ENCODE measurements at places on chromosomes 3 and 15. TPM values are rescaled to one million over a fixed set of nuclear protein-coding genes. Genes with fewer than 3 reads are reported as not detected.

DNA sequence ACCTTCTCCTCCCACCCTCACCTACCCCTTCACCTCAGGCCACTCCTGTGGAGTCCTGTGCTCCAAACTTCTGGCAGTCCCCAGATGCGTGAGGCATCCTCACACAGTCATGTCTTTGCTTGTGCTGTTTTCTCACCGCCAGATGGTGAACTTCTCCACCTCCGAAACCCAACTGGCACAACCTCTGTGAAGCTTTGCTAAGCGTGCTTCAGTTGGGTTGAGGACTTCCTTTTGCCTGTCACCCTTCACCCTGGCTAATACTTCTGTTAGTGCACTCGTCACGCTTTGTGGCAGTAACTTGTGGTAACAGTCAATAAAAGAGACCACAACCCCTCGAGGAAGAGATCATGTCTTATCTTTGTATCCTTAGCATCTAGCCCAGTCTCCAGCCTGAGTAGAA is 42.0 kb upstream of the SKOR1 start:
- DNase-seq = no peak

DNA sequence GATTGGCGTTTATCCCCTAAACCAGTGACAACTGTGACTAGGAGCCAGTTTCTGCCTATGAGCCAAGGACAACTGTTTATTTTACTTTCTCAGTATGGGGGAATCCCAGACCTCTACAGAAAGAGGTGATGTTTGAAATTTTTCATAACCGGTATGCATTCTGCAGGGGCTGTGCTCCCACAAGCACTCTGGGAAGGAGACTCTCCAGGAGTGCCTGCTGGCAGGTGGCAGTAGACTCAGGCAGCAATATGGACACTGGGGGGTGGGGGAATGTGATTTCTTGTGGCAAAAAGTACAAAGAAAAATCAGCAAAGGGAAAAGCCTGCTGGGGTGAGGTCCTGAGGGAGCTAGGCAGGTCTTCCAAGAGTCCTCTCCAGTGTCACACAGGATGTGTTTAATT is 5.9 kb downstream of the TGM4 start:
- peak; percentile 41 for DNase-seq

DNA sequence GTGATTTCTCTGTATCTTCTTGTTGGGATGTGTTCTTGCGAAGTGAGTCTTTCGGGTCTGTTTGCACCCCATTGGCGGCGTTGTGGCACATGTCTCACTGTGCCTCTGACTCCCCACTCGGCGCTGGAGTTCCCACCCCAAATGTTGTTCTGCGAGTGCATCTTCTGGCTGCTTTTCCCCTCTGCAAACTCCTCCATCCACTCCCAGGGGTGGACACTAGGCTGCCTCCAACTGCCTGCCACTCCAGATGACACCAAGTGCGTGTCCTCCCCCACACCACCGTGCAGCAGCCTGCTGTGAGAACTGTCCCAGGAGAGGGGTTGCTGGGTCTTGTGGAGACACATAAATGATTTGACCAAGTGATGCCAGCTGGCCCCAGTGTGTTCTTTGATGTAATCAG is 17.6 kb downstream of the EFCC1 start:
- no peak for DNase-seq

GRCh38 chr15:91965501-91966193 is 112.1 kb downstream of the SLCO3A1 start:
- DNase-seq = peak; percentile 33

GRCh38 chr3:195077611-195078540 is 193.1 kb downstream of the XXYLT1 start:
- DNase-seq = no peak

DNA sequence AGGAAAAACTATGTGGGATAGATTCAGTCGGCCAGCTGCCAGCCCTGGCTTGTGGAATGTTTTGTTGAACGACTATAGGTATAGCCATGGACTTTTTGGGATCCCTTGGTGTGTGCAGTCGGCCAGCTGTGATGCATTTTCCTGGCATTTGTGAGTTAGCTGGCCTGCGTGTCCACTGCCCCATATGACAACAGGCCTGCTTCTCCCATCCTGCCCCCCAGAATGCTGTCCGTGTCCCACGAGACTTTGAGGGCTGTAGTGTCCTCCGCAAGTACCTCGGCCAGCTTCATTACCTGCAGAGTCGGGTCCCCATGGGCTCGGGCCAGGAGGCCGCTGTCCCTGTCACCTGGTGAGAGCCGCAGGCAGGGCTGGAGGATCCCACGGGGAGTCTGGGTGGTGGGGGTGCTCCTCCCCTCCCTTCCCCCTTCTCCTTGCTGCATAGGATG is 23.6 kb downstream of the PTPN23 start:
- no peak for DNase-seq

GRCh38 chr3:133209871-133210550 is 171.8 kb downstream of the TMEM108 start:
- peak; percentile 27 for DNase-seq

DNA sequence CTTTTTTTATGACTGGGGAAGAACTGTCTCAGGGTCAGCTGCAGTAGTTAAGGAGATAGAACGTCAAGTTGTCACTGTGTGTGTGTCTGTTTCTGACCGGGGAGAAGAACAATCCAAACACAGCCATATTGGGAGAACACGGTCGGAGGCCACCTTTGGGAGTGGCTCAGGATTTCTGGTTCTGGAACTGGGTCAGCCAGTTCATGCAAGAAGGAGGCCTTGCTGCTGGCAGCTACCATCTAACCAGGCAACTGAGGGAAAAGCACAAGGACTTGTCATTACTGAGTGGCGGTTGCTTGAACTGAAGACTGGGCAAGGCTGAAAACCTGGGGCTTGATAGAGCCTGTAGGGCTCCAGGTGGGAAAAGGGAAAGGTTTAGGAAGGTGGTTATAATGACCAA is 24.6 kb downstream of the GLDN start:
- no peak for DNase-seq

DNA sequence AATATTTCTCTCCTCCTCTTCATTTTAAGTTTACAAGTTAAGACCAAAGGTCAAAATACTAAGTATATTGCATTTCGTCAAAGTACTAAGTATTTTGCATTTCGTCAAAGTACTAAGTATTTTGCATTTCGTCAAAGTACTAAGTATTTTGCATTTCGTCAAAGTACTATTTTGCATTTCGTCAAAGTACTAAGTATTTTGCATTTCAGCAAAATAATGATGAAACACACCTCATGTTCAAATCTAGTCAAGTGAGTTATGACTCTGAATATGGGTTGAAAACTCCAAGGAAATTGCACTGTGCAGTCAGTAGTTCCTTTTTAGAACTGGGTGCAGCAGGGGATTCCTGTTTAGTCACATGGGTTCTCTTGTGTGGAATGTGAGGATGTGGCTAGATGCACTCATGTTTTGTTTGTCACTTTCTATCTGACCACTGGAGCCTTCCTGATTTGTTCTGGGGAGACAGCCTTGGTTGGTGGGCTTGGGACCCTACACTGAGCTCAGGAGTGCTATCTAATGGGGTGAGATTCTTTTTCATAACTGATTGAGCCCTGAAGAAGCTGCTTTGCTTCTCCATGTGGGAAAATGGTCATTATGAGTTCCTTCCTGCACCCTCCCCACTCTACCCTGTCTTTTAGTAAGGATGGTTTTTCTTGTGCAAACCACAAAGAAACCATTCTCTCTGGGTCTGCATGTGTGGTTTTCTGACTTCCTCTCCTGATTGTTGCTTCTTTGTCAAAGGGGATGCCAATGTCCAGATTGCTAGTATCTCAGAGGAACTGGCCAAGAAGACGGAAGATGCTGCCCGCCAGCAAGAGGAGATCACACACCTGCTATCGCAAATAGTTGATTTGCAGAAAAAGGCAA is 73.4 kb downstream of the CCK start:
- DNase-seq = peak; percentile 43

DNA sequence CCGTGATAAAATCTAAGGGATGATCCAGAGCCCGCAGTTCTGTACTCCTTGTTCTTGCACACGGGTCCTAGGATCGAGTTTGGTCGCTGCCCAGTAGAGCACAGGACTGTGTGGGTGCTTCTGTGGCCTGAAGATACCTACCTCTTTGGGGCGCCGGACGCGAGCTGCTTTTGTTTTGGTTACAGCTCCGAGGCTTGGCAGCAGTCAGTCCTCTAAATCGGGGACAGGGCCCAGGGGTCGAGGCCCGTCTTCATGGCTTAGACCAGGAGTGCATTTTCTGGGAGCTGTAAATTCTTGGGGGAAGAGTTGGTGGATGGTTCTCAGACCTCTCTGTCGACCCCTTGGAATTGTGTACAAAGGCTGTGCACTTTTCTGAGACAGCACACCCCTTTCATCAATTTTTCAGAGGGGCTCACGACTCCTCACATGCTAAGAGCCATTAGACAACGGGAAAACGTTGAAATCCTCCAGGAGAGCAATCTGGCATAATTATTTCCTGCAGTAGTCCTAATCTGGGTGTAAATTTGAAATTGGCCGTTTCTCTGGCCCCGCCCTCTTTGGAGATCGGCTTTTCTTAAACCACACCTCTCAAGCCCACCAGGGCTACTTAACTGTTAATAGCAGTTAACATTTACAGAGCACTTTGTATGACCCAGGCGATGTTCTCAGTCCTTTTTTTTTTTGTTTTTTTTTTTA is 928 bp downstream of the CEP97 start:
- DNase-seq = peak; percentile 5

DNA sequence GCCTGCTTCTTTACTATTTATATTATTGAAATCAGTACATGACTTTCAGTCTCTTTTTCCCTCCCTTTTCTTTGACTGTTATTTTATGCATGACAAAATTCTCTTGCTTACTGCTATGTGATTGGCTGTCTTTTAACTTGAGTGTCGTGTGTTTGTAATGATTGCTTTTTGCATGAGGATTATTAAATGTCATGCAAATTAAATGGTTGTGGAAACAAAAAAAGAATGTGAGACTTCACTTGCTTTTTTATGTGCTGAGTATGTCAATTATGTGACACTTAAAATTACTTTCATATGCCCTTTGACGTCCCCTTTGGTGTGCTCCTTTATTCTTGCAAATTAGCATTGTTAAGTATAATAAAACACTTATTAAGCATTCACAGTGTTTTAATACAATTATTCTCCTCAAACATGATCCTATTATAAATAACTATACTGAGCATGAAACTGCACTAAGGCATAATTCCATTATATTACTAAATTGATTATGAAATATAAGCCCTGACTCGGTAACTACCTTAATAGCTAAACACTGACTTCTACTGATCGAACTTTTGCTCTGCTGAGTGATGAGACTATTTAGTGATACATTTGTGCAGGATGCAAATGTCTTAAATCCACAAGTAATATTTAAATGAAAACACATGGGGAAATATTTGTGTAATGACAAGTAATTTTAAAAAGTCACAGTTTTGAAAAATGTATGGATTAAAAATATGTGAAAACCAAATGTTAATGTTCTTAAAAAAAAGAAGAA is 401.7 kb downstream of the NLGN1 start:
- no peak for DNase-seq

- peak; percentile 47 for DNase-seq
These were observed 28.0 kb downstream of the ARHGAP31 start for GRCh38 chr3:119322021-119322834.

GRCh38 chr15:91231703-91232102 is 131.6 kb downstream of the SV2B start:
- DNase-seq = no peak

GRCh38 chr3:85539232-85539631 is 580.4 kb downstream of the CADM2 start:
- DNase-seq = no peak

DNA sequence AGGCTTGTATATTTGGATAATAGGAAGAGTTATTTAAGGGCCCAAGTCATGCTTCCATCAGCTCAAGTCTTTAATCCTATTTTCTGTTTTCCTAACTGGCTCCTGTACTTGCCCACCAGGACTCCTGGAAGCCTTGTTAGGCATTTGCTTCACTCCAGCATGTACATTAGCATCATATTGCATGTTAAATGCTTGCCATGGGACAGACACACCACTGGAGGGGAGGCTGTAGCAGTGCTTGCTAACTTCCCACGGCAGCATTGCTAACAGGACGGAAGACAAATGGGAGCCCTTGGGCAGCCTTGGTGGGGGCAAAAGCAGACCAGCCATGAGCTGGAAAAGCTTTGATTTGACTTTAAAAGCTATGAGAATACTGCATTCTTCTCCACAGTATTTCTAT is 6.1 kb downstream of the TMOD2 start:
- DNase-seq = no peak

DNA sequence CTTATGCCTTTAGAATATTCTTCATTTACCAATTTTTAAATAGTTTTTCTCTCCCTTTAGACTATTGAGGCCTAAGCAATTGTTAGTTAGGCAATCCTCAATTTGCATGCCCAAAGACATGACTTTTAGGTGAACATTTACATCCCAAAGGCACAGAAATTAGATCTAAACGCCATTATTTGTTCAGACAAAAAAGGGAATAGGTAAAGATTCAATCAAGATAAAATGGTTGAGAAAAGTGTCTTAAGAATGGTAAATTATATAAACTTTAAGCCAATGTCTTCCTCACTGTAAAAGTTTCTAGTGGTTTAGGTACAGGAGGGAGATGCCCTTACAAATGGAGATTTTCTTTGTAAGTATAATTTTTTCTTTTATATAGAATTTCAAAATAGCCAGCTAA is 50.2 kb upstream of the MME start:
- DNase-seq = no peak

Gene NISCH
- total RNA-seq = 36.9 TPM

Gene GOLGA8R
- total RNA-seq = 1.1 TPM

Gene CMTM8
- total RNA-seq = not detected

Gene TMA7
- total RNA-seq = 81.9 TPM

Gene LXN
- 93.6 TPM for total RNA-seq

Gene THSD4
- total RNA-seq = 31.1 TPM

Data from IMR-90 (cell line).